ENCODE measurements at places on chromosomes 4 and X. TPM values are rescaled to one million over a fixed set of nuclear protein-coding genes. Genes with fewer than 3 reads are reported as not detected.

DNA sequence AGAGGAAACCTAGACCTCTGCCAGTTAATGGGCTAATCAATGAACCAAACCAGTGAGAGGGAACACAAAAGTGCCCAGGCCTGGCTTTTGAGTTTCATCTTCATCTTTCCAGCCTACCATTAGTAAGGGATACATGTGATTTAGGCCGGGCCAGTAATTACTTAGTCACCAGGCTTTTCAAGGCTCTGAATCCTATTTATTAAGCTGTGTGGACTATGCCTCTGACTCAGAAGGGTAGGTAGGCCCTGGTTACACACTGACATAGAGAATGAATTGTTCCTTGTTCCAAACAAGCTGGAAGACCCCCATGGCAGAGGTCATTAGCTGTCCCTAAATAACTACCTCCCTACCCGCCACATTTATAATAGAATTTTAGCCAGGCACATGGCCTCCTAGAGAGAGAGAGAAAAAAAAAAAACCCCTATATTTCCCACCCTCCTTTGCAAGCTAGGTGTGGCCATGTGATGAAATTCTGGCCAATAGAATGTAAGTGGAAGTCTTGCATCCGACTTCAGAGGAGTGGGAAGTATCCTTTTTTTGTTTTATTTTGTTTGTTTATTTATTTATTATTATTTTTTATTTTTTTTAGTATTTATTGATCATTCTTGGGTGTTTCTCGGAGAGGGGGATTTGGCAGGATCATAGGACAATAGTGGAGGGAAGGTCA lies 112.3 kb upstream of the BCOR start:
- no peak for DNase-seq

Gene AFM
- not detected for total RNA-seq

- DNase-seq: no peak
Measured at GRCh38 chr4:19472666-19473065, 779.0 kb upstream of the SLIT2 start.

DNA sequence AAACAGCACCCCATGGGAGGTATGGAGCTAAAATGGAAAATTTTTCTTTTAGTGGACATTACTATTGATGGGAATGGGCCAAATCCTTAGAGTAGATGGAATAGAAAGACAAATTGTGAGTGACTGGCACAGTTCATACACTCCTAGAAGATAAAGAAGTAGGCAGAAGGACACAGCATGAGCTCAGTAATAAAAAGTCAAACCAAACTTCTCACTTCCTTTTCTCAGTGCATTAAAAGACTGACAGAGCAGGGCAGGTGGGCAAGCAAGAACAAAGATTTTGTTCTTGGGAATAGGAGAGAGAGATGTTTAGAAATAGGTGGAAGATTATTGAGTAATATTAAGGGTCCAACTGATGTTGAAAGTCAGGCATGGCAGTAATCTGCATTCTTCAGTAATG lies 132.5 kb downstream of the ATP10D start:
- no peak for DNase-seq

DNA sequence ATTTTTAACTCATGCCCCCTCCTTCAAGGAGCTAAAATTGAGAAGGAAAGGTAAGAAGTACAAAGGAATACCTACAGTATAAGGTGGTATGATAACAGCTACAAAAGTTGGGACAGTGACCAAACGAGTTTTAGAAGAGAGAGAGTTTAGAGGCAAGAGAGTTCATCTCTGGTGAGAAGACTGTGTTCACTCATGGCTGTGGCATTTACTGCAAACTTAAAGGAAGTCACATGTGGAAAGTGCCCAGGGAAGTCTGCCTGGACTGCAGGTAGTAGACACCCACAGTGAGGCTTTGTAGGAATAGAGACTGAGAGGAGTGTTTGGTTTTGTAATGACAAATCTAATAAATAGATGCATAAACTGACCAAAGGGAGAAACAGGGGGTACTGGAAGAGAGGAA lies 493.5 kb downstream of the IL15 start:
- no peak for DNase-seq

DNA sequence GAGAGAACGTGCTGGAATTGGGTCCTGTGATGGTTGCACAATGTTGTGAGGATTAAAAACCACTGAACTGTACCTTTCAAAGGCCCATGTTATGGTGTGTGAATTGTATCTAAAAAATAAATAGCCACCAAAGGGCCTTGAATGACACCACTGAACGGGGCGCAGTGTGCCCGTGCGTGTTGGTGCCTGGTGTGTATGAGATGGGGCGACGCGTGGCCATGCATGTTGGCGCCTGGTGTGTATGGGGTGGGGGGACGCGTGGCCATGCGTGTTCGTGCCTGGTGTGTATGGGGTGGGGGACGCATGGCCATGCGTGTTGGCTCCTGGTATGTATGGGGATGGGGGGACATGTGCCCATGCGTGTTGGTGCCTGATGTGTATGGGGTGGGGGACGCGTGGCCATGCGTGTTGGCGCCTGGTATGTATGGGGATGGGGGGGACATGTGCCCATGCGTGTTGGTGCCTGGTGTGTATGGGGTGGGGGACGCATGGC lies 66.6 kb upstream of the HELT start:
- no peak for DNase-seq

DNA sequence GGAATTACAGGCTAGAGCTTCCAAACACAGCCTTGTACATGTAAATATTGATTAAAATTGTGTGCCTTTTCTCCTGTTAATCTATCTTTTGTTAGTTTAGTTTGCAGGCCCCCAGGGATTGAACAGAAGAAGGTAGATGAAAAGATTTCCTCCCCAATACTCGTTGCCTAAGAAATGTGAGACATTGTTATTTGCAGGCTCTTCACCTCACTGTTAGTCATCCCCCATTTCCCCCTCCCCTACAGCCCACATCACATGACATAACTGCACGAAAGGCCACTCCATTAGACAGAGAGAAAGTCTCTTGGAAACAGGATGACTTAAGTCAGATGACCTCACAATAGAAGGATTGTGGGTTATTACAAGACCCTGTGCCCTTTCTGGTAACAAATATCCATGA lies 13.3 kb upstream of the MID1 start:
- no peak for DNase-seq

- no peak for DNase-seq
Measured at GRCh38 chr4:92968556-92968955, 664.8 kb downstream of the GRID2 start.

Gene XPNPEP2
- 5.7 TPM for total RNA-seq

GRCh38 chrX:16869393-16870094 lies 618 bp downstream of the RBBP7 start:
- DNase-seq: no peak

DNA sequence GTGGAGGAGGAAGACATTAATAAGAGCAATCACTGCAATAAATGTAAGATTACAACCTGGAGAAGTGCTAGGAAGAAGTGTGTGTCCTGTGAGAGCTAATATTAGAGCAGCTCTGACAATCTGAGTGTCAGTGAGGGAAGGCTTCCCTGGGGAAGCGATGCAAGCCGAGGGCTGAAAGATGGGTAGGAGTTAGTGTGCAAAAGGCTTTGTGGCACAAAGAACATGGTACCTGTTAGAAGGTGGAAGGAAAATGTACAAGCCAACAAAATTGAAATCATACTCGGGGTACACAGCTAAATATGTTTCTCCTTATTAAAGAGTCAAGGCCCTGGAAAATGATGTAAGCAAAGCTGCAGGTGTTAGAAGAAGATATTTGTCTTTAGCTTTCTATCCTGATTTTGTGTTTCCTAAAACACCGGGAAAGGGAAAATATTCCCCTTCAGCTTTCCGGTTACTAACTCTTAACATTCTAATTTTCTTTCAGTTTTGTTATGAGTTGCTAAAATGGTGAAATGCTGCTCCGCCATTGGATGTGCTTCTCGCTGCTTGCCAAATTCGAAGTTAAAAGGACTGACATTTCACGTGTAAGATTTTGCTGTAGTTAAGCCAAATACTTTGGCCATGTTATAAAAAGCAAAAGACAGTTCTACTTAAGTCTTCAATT lies 808 bp downstream of the THAP6 start:
- DNase-seq: no peak

Gene OPN1MW2
- total RNA-seq: not detected

- DNase-seq: no peak
Measured at GRCh38 chrX:45352611-45353010, 151.9 kb upstream of the DIPK2B start.

- no peak for DNase-seq
Measured at GRCh38 chrX:65406532-65406931, 128.1 kb downstream of the LAS1L start.

Gene XKRX
- total RNA-seq: 2.3 TPM

Gene CCSER1
- total RNA-seq: 1.2 TPM

GRCh38 chr4:124224256-124224655 lies 488.3 kb downstream of the ANKRD50 start:
- no peak for DNase-seq

Gene DCAF4L1
- total RNA-seq: 0.08 TPM

DNA sequence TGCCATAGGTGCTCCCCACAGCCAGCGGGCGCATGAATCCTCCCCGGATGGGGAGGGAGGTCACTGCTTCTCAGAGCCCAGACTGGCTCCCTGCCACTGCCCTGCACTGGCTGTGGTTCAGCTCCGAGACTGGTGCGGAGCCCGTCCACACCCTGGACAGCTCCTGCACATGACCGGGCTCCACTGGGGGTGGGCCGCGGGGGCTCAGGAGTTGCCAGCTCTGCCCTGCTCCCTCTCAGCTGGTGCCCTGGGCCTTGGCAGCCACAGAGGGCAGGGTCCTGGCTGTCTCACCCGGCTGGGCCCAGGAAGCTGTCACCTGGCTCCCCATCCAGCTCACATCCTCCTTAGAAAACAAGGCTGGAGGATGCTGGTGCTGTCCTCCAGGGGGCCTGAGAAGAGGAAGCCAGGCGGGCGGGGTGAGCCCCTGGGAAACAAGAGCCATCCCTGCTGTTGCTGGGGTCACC lies 64.9 kb upstream of the ADRA2C start:
- DNase-seq: no peak

Gene GJB1
- 0.19 TPM for total RNA-seq

- no peak for DNase-seq
Measured at GRCh38 chr4:31660916-31661315, 940.7 kb downstream of the PCDH7 start.

- DNase-seq: no peak
Measured at GRCh38 chr4:103895876-103896465, 176.2 kb upstream of the TACR3 start.

Gene C4orf46
- 6.0 TPM for total RNA-seq

GRCh38 chr4:79987401-79987800 lies 85.6 kb downstream of the ANTXR2 start:
- DNase-seq: no peak

GRCh38 chr4:26253968-26254367 lies 66.8 kb upstream of the RBPJ start:
- no peak for DNase-seq

Gene LSM6
- total RNA-seq: 35.6 TPM

GRCh38 chr4:64594723-64595122 lies 185.5 kb upstream of the TECRL start:
- DNase-seq: no peak

DNA sequence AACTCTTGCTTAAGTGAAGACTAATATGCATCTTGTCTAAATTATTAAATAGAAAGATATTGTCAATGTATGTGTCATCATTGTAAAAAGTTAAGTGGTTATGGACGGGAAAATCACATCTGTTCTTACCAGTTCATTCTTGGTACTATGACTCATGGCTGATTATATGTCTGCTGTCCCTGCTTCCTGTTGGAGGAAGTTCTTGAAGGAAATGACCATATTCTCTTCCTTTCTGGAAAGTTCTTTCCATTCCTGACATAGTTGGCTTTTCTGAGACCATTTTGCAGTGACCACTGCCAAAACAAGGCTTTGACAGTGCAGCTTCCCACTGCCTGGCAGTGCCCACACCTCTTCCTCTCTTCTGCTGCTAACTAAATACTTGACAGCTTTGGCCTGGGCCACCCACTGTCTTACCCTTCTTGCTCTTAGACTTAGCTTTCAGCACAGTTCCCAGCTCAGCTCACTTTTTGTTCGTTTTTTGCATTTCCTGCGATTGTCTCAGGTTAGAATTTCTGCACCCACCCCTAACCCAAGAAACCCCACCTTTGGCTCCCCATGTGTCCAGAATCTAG lies 13.2 kb upstream of the CLDN24 start:
- no peak for DNase-seq

DNA sequence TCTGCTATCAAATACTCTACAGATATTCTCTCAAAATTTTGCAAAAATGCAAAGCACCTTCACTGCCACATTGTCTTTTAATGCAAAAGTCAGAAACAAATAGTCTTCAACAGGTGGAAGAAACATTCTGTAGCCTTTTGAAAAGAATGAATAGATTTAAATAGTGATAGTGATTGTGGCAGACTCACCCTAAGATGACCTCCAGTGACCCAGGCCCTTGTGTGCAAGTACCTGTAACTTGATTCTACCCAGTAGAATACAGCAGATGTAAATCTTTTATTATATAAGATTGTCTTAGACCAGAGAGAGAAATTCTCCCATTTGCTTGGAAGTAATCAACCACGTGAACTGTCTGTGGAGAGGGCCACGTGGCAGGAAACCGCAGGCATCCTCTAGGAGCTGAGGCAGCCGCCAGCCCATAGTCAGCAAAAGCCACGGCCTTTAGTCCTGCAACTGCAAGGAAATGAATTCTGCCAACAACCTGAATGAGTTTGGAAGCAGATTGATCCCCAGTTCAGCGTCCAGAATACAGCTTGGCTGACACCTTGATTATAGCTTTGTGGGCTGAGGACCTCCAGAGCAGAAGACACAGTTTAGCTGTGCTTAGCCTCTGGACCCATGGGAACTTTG lies 272.5 kb downstream of the ARHGAP10 start:
- DNase-seq: no peak

GRCh38 chr4:137343221-137343620 lies 189.1 kb downstream of the PCDH18 start:
- DNase-seq: no peak

DNA sequence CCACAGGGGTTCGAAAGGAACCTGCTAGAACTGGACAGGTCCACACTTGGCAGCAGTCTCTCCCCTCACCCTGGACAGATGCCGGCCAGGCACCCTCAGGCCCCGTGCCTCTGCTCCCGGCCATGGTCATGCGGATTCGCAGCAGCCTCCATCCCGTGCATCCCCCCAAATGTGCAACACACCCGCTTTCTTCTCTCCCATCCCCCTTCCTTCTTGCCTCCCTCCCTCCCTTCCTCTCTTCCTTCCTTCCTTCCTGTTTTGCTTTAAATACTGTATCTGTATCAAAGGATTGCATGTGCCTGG lies 35.0 kb upstream of the HMX1 start:
- DNase-seq: no peak

Gene HCFC1
- total RNA-seq: 22.2 TPM

Gene YY2
- 3.4 TPM for total RNA-seq

- DNase-seq: no peak
Measured at GRCh38 chr4:118325431-118325830, 27.4 kb downstream of the PRSS12 start.
